ENCODE measurements at places on chromosomes 3 and 15.

- DNase-seq, result no peak
Observed at GRCh38 chr3:123370819-123371218, 78.1 kb downstream of the ADCY5 start.

GRCh38 chr15:98155356-98155755 lies 194.9 kb downstream of the ARRDC4 start:
- no peak for DNase-seq

DNA sequence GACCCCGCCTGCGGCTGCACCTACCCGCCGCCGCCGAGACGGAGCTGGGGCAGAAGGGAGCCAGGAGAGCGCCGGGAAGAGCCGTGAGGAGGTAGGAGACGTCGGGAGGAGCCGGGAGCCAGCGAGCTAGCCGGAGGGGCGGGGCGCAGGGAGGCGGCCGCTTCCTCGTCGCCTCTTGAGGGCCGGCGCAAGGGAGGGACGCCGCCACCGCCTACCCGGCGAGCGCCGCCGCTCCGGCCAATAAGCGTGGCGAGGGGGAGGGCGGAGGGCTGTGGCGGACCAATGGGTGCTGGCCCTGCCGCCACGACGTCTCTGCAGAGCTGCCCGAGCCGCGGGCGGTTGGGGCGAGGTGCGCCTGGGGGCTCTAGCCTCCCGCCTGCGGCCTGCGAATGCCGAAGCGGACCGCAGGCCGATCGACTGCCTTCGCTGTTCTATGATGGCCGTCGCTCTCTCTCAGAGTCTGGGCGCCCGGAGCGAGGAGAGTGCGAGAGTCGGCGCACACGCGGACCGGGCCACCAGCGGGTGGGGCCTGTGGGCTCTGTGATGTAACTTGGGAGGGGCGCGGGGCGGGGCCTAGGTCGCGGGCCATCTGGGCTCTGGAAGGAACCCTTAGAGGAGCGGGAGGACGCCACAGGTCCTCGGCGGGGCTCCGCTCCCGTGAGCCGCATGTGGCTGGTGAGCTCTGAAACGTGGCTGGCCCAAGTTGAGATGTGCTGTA lies 72.7 kb upstream of the MAP4 start:
- DNase-seq, result peak; percentile 84

DNA sequence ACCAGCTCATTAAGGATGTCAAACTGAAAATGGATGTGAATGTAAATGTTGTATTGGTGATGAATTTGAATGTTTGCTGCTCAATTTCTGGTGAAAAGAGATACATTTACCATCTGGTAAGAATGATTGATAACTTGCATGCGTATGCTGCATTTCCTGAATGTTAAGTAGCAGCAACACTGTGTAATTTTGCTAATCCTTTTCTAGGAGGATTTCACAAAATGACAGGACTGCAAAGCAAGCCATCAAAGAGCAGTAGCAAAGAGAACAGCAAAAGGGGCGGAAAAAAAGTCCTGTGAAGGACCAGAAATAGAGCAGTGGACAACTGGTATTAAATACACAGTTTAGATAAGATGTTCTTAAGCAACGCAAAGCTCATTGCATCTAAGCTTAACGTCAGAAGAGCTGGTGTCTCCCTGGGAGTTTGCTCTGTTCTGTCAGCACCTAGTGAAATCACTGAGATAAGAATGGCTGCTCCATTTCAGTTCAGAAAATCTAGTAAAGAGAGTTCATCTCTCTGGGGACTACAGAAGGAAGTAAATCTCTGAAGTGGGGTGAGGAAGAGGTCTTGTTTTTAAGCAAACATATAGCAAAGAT lies 23.5 kb upstream of the PAQR5 start:
- DNase-seq, result no peak

- no peak for DNase-seq
Observed at GRCh38 chr3:158775426-158776410, 26.1 kb upstream of the MFSD1 start.

GRCh38 chr15:88255087-88255483 lies 1.5 kb downstream of the NTRK3 start:
- no peak for DNase-seq

DNA sequence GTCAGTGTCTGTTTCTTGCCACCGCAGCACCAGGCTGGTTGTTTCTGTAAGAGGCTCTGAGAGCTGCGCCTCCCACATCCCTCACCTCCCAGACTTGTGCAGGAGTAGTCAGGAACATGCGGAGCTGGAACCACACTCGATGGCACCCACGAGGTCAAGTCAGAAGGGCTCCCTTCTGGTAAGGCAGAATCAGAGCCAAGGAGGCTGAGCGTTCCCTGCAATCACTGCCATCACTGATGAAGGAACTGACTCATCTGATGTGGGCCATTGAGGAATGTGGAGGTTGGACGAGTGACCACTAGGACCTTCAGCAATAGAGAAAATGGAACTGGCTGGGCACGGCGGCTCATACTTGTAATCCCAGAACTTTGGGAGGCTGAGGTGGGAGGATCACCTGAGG lies 35.7 kb upstream of the BLM start:
- DNase-seq, result peak; percentile 9

DNA sequence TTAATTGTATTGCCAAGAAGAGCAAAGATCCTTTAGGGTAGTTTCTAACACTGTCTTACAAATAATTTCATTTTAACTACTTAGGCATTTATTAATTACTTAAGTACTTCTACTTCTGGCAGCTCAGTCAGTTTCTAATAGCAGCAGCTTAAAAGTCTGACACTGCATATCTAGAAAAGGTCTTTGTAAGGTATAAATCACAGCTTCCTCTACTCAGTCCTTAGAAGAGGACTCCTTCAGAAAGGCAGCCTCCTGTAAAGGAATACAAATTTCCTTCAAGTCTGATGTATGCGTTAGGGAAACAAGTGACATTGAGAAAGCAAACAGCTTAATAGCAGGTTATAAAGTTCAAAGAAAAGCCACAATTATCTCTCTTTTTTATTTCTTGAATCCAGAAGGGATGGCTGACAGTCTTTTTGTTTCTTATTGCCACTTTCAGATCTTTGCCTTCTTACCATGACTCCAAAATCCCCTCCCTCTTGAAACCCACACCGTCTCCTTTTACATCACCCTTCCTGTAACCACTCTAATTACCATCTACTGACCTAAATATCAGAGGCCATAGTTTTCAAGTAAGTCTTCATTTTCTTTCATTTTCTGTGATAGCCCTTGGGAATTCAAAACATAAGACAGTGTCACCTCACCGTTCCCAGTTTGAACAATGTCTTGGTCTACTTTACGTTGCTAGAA lies 109.5 kb downstream of the CGGBP1 start:
- DNase-seq, result no peak

GRCh38 chr15:90500171-90500570 lies 29.6 kb upstream of the CRTC3 start:
- no peak for DNase-seq

DNA sequence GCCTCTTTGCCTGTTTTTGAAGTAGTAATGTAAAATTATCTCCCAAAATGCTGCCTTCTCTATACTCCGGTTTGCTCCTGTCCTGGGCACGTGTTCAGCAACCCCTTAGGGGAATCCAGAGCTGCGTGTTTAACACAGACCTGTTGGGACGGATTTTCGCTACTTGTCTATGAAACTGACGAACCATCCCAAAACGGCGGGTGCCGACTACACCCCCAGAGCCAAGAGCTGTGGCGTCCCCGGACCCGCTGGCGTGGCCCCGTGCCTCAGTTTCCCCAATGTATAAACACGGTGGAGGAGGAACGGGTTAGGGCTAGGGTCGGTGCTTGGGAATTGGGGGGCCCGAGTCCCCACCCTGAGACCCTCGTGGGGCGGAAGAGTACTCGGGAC lies 473 bp downstream of the FHIT start:
- DNase-seq, result no peak

DNA sequence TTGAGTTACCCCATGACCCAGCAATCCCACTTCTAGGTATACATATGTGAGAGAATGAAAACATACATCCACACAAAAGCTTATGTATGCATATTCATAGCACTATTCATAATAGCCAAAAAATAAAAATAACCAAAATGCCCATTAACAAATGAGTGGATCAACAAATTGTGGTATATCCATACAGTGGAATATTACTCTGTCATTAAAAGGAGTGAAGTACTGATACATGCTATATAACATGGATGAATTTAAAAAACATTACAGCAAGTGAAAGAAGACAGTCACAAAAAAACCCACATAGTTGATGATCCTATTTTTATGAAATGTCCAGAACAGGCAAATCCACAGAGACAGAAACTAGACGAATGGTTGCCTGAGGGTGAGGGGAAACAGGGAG lies 5.2 kb downstream of the C3orf20 start:
- no peak for DNase-seq

GRCh38 chr15:70418943-70419342 lies 321.2 kb upstream of the TLE3 start:
- DNase-seq, result no peak

DNA sequence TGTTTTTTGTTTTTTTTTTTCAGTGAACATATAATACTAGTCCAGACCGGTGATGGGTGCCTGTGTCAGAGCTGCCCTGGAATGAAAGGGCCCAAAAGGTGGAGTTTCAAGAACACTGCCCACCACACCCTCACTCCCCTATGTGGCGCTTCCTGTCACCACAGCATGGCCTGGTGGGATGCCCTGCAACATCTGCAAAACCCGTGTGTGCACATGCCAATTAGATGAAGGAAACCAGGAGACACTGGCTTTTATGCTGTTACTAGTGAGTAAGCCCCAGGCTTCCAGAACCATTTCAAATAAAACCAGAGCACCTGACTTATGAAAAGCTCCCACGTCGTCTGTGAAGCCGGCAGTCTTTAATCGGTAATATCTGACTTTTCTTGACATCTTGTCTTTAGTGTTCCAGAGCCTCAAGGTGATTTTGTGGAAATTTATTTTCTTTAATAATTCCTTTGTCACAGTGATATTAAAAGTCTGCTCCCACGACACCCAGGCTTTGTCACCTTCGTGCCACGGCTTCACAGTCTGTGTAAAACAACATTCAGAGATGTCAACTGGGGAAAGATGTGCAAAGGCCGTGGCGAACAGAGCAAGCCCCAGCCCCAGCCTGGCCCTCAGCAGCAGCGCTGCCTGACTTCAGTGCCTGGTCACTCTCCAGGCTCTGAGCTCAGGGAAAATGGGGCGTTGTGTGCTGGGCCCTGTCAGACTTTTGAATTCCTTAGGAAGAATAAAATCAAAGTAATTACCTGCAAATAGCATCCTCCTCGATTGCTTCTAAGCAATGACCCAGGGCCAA lies 6.4 kb downstream of the CFAP92 start:
- no peak for DNase-seq

GRCh38 chr3:122104515-122105194 lies 49.5 kb downstream of the CD86 start:
- no peak for DNase-seq

DNA sequence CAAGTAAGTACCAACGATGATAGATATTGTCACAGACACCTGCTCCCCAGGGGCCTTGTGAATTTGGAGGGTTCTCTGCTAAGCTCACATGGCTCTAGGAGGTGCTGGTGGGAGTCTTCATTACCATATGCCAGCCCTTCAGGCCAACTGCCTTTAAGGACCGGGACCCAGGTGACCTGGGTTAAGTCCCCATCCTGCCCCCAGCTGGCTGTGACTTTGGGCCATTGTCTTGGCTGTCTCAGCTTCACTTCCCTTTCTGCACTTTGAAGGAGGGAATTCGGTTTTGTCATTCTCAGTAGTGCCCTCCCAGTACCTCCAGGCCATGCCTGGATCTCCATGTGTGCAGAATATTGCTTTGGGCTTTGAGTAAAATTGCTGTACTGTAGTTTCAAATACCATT lies 72.8 kb upstream of the ACAD9 start:
- no peak for DNase-seq

GRCh38 chr3:149221783-149222517 lies at the start of gene CP:
CP (minus strand) TSS chr3:149221829; CDS start chr3:149221792, 37 bp downstream.
- DNase-seq, result no peak

GRCh38 chr15:50107157-50107556 lies 11.9 kb downstream of the ATP8B4 start:
- DNase-seq, result no peak

DNA sequence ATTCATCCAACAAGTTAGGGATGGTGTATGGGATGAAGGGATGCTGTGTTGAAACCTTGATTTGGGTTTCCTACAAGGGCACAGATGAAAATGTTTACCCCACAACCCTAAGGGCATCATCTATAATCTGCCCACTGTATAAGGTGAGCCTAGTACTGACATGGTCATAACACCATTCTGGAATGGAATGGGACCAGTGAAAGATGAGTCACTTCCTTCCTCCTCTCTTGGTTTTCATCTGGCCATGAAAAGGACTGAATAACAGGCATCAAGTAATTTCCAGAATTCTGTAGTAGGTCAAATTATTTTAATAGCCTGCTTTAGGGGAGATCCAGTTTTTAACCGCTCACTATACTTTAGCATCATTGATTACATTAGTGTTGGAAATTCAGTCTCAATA lies 538.6 kb downstream of the NR2F2 start:
- DNase-seq, result no peak

GRCh38 chr3:39978308-39978707 lies 168.9 kb downstream of the MYRIP start:
- DNase-seq, result no peak

GRCh38 chr3:23594894-23595670 lies 210.7 kb upstream of the UBE2E1 start:
- no peak for DNase-seq

- DNase-seq, result no peak
Observed at GRCh38 chr15:79475306-79475705, 43.2 kb downstream of the MINAR1 start.

GRCh38 chr15:72919936-72920465 lies 132.3 kb upstream of the NEO1 start:
- DNase-seq, result no peak

- no peak for DNase-seq
Observed at GRCh38 chr3:151867666-151868065, 5.8 kb upstream of the SUCNR1 start.

- no peak for DNase-seq
Observed at GRCh38 chr15:69758810-69759790, 306.5 kb downstream of the RPLP1 start.

- DNase-seq, result no peak
Observed at GRCh38 chr15:91224755-91225380, 124.8 kb downstream of the SV2B start.

- DNase-seq, result no peak
Observed at GRCh38 chr15:49225572-49226281, 55.7 kb downstream of the GALK2 start.

GRCh38 chr15:81516461-81516860 lies 142.4 kb upstream of the TMC3 start:
- no peak for DNase-seq

GRCh38 chr3:36493051-36493450 lies 112.7 kb downstream of the STAC start:
- no peak for DNase-seq

GRCh38 chr3:60142009-60142408 lies 1092.2 kb upstream of the CFAP20DC start:
- DNase-seq, result no peak

DNA sequence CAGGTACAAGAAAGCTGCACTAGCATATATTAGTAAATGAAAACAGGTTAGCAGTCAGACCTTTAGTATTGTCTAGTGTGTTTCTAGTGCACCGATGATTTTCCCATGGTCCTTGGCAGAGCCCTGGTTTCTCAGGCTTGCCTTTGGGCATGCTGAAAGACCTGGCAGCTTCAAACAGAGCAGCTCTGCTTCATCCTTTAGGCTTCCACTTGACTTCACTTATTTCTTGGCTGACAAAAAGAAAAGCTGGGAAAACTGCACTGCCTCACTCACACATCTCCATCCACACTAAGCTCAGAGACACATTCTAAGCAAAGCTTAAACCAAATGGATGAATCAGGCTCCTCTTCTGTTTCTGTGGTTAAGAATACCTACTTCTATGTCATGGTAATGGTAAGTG lies 374.8 kb upstream of the PDZRN3 start:
- no peak for DNase-seq

GRCh38 chr15:39744334-39745103 lies 38.1 kb downstream of the FSIP1 start:
- DNase-seq, result no peak

All from GOT3 (cell line).